Stimulated activated naive CD4-positive, alpha-beta T cell (primary cell): ENCODE measurements at places on chromosomes 12 and 14.
A peak's percentile ranks its signal among the peaks of the same experiment; 100 is the strongest.

DNA sequence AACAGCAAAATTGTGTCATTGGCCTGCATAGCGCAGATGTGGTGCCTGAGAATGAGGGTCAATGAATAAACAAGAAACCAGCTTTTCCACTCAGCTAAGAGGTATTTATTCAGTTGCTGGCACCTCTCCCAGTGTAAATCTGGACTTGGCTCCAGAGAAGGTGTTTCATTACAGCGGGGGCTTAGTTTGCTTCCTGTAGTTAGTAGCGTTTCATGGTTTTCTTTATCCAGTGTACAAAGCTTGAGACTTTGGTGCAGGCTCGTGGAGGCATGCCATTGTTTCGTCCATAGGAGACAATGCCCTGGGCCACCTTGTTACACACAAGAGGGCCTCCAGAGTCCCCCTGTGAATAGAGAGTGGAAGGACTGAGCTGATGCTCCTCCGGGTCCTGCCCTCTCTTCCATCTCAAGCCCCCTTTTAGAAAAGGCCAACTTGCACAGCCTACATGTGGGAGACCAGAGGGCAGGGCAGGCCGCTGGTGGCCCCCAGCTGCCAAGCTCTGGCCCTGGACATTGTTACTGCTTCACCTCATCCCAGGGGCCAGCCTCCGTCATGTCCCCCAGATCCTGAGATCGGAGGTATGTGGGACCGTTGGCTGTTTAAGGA lies 3.0 kb downstream of the GZMB start:
- no peak for DNase-seq

DNA sequence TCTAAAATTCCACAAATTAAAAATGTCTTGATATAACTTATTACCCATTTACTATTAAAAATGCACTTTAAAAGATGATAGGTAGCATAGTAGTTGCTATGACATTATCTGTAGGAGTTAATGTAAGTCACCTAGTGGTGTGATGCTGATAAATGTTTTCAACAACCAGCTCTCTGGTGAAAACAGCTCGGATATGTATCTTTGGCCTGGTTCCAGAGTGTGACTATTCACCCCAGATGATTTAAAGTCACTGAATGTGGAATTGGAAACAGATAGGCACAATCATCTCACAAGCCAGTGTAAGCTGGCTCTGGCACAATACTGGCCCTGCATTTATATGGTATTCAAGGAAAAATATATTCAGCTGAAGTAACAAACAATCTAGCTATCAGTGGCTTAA lies 9.2 kb upstream of the CCDC196 start:
- DNase-seq = no peak

- no peak for DNase-seq
These were observed 7.5 kb downstream of the CAMKK2 start for GRCh38 chr12:121288986-121289385.

- DNase-seq = no peak
These were observed 2.4 kb upstream of the KIF26A start for GRCh38 chr14:104135904-104136471.

DNA sequence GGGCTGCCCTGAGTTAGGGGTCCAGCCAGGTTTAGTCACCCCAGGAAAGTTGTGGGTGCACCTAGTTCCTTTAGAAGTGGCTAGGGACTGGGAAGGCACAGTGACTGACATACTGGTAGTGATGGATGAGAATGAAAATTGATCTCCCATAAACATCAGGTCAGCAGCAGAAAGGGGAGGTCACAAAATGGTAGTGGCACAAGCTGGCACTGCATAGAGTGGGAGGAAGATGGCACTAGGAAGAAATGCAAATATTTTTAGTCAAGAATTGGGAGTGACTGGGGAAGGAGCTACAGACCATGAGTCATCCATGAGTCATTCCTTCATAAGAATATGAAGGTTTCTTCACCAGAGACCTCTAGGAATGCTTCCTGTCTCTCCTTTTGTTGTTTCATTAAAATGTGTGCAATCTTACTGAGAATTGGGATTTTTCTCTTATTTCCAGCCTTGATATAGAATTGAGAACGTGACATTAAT lies 198.3 kb upstream of the AMIGO2 start:
- no peak for DNase-seq

DNA sequence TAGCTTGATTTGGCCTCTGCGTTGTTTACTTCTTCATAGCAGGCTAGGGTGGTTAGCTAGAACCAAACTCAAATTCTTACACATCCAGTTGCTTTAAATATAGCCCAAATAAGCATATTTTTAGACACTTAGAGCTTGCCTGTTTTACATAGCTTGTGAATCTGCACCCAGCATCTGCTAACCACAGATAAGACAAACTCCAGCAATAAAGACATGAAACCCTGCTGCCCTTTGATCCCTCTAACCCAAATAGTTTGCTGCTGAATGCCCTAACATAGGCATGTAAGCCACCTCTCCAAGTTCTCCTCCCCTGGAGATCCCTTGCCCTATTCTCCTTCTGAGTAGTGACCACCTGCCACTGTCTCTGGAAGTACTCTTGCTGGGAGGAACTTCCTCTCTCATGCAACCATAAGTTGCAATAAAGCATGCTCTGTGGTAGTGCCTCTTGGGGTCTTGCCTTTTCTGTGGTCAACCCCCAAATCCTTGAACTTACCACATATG lies 185.6 kb downstream of the TMEM117 start:
- DNase-seq = no peak

DNA sequence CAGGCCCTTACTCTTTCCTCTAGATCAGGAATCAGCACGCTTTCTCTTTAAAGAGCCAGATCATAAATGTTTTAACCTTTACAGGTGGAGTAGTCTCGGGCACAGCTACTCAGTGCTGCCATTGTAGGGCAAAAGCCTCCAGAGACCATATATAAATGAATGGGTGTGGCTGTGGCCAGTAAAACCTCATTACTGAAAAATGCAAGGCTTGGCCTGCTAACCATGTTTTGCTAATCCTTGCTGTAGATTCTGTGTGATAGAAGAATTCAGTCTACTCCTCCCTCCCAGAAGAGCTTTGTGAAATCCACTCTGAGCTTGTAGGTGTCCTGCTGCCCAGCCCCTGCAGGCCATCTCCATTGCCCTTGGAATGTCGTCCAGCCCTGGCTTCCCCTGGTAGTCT lies 58.1 kb downstream of the HSP90AA1 start:
- DNase-seq = no peak

DNA sequence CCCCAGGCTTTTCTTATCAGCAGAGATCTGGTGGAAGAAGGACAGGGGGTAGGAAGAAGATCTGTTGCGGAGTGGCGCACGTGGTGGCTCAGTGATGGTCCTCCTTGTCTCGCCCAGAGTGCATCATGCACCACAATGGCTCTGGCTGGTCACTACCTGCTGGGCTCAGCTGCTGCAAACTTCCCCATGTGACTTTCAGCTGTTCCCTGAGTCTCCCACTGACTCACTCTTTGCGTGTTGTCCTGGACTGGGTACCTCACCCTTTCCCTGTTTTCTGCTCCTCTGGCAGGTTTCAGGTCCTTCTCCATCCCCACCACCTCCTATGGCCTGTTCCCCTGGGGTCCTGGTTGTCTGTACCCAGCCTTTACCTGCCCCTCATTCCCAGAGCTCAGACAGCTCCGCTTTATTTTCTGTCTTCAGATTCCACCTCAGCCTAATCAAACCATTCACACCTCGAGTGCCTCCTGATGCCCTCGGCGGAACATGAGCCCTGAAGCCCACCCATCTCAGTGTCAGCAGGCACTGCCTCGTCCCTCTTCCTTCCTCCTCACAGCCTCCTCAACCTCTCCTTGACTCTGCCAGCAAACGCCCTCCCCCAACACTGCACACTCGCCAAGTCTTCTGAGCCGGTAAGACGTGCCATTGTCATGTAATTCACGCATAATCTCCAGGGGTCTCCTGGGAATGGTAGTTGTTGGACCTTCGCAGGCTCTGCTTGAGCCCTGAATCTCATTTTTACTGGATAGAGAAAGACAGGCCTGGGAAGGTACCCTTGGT lies 1.8 kb downstream of the C1R start:
- DNase-seq = no peak

DNA sequence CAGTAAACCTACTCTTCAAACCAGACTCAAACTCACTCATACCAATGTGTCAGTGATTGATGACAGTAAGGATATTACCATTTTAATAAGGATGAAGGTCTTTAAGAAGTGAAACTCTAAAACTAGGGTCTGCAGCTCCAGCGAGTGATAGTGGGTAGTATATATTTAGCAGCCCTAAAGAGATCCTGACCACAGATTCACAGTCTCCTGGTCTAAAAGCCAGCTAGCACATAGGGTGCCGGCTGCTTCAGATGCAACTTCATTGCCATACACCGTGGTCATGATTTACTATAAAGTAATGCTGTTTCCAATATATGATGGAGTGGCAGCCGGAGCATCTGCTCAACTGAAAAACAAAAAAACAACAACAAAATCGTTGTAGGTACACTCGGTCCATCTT lies 99.6 kb upstream of the MDM1 start:
- DNase-seq = no peak

DNA sequence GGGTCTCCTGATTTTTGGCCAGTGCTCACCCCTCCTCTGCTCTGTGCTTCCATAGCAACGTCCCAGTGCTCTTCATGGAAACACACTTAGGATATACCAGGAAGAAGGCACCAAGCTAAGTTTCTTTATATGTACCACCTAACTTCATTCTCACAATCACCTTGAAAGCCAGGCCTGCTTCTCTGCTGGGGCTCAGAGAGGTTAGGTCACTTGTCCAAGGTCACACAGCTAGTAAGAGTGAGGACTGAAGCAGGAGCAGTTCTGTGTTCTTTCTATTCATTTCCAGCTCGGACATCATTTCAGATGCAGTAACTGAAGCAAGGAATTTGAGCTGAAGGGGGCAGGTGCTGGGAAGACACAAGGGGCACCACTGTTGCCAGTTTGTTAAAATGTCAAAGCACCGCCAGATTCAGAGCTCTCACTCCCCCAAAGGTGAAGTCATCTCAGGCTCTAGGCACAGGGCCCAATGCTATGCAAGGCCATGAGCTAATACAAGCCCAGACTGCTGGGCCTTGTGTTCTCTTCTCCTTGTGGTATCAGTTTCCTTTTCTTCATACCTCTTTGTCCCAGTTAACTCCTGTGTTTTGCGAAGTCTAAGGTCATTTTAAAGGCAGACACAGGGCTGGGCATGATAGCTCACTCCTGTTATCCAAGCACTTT lies 19.7 kb upstream of the YY1 start:
- DNase-seq = no peak

DNA sequence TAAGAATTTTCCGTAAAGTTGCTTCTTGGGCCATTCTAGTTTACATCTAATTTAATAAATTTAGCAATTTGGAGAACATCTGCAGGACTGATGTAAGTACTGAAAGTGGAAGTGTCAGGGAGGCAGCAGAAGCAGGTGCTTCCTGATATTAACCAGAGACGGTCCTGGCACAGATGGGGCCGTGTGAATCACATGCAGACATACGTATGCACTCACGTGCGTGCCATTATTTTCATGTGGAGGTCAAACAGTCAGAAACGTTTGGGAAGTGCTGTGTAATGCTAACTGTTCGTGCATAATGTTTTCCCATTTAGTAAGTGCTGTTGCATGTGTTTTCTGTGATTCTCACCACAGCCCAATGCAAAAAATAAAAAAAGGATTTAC lies 87.8 kb upstream of the DYNC1H1 start:
- peak; percentile 37 for DNase-seq

GRCh38 chr14:68518761-68519670 lies 273.9 kb downstream of the ZFP36L1 start:
- DNase-seq = no peak

DNA sequence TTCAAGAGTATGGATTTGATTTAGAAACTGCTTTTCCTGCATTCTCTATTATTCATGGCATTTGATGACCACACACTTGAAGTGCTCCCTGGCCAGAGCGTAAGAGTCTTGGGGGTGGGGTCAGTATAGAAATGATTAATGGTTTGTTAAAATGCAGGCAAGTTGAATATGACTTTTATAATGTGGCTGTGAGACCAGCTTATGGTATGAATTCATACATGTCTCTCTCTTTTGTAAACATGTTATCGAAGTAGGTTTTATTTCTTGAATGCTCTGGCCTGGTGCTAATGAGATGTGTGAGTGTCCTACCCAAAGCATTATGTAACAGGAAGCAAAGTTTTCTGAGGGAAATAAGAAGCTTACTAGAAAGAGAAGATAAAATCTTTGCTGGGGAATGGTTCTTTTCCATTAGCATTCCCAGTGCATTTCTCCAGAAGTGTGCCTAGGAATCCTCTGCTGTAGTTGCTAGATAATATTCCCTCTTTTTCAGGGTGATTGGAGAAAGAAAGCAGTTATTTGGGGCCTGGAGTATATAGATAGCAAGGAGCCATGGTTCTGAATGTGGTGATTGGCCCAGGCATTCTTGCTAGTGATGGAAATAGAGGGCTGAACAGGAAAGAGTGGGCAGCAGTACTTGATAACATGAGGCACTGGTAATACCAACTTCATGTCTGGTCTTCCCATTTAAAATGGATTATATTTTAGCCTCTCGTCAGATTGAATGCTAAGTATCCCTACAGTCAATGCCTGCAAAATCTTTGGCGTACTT lies 289.7 kb downstream of the RAD51B start:
- no peak for DNase-seq

DNA sequence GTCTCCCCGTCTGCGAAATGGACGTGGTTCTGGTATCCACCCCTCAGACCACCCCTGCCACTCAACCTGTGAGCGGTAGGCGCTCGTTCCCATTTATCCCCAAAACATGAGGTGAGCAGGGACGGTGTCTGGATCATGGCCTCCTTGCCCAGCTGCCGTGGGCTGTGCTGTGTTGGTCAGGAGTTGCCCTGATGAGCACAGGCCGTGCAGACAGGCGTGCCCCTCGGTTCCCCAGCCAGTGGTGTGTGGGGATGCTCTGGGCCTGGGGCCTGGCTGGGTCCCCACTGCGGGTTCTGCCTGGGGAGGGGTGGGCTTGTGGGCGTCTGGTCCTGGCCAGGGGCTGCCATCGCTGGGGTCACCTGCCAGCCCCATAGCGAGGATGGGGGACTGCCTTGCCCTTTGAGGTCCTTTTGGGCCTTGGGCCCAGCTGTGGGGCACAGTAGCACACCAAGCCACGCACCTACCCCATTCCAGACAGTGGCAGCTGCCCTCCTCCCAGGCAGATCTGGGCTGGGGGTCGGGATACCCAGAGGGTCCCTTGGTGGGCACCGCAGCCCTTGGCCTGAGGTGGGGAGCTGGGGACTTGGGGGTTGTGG lies 11.3 kb upstream of the PUS1 start:
- DNase-seq = no peak

DNA sequence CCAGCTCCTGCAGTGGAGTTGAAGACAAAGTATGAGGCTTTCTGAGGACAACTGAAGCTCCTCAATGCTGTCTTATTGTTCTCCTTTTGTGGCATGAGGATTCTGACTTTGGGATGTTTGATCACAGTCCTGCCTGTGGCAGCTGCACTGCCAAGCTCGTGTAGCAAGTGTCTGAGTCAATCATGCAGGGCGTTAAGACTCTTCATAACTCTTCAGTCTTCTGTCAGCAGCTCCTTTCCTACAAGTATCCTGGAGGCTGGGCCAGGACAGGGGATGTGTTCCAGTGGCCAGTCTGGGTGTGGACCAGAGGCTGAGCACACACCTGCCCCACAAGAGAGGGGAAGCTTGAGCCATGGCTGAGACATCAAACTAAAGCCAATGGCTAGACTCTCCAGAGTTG lies 94.3 kb downstream of the PELI2 start:
- no peak for DNase-seq
